ENCODE measurements at places on chromosomes 11 and 22. TPM values are rescaled to one million over a fixed set of nuclear protein-coding genes. Genes with fewer than 3 reads are reported as not detected.

Gene FJX1
- total RNA-seq = 0.21 TPM

Gene APOL5
- not detected for total RNA-seq

DNA sequence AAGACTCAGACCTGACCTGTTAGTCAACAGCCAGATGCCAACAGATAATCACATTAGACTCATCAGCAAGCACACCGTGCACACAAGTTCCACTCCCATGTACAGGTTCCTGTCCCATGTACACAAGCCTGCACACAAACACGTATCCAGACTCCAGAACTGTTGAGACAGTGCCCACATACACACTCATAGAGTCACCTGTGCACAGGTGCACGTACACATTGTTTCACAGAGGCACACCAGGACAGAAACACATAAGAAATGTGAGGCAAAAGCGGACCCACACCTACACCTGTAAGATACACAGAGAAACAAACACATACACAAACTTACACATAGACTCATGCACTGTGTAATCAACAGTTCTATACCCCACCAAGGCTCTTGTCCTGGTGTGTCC is 2.7 kb upstream of the ZNF74 start:
- DNase-seq = no peak

Gene FADS2
- total RNA-seq = 128 TPM

Gene TTLL12
- total RNA-seq = 42.9 TPM

All from activated CD4-positive, alpha-beta T cell treated with anti-CD3 and anti-CD28 coated beads, Interleukin-2, amount 10 ng/mL, durations not matched to agents 7 days and 5 days (primary cell).